NCI-H1092 treated with DMSO at 0.1 percent for 48 hours (cell line): ENCODE measurements at places on chromosomes 16 and 17.

- peak; percentile 58 for DNase-seq
Observed at GRCh38 chr17:1574697-1575471, 12.3 kb upstream of the PITPNA start.

DNA sequence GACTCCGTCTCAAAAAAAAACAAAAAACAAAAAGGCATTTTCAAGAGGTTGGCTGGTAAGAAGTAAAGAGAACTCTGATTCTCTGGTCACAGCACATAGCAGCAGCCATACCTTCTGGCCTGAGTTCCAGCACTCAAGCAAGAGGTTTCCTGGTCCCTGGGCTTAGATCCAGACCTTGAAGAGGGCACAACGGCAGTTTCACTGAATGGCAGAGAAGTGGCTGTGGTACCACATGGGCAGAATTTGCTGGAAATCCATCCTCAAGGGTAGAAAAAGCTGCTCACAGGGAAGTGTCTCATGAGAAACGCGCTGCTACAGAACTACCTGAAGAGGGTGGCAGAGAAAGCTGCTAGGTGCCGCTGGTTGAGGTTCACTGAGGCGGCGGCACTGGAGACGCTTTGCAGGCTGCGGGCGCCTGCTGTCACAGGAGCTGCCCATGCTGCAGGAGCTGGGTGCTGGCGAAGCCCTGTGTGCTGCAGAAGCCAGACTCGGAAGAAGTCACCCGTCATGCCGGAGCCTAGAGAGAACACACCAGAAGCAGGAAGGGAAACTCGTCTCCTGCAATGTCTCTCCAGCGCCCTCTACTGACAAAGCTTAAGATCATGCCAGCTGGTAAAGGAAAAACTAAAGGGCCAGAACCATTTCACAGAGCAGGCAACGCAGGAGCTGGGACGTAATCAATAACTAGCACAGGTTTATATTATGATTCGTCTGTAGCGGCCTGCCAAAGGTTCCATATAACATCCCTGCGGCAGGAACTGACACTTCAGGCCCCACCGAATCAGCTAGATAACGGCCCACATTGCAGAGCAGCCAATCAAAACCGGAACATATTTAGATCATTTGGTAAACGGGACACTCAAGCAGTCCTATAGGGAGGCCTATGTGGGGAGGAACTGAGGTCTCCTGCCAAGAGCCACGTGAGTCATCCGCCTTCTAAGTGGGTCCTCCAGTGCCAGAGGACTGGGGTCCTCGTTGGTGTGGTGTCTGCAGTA, 5.4 kb upstream of the ZNF213 start:
- peak; percentile 52 for DNase-seq

- no peak for DNase-seq
Observed at GRCh38 chr17:80126449-80126715, 20.5 kb downstream of the EIF4A3 start.

GRCh38 chr16:15900901-15901500, 12.6 kb upstream of the CEP20 start:
- DNase-seq = no peak

DNA sequence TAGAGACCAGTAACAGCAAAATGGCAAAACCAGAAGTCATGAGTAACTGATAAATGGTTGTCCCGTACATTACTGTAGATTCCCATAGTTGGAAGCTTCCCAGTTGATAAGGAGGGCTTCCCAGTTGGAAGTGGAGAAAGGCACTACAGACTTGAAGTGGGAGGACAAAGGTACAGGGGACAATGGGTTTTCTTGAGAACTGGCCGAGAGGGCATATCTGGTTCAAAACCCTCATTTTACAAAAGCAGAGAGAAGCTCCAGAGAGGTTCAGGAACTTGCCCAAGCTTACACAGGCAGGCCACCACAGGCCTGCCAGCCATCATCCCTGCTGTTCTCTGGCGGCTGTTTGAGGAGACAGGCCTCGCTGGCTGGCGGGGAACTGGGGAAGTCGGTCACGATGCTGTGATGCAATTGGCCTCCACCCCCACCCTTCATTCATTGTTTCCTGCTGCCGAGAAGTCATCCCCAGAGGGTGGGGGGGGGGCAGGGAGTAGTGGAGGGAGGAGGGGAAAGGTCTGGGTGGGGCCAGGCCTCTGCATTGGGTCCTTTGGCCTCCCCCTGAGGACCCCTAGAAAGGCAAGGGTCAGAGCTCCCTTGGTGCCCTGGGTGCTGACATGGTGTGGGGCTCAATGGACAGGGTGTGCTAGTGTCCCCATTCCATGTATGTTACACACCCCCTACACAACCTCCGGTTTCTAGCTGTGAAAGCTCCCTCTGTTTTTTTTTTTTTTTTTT, 3.0 kb downstream of the UBALD2 start:
- no peak for DNase-seq
